ENCODE measurements at places on chromosomes 3 and 15.

- no peak for DNase-seq
Observed at GRCh38 chr3:80533553-80533952, 765.8 kb upstream of the ROBO1 start.

- DNase-seq: peak; percentile 6
Observed at GRCh38 chr3:18559331-18559842, 134.2 kb upstream of the SATB1 start.

DNA sequence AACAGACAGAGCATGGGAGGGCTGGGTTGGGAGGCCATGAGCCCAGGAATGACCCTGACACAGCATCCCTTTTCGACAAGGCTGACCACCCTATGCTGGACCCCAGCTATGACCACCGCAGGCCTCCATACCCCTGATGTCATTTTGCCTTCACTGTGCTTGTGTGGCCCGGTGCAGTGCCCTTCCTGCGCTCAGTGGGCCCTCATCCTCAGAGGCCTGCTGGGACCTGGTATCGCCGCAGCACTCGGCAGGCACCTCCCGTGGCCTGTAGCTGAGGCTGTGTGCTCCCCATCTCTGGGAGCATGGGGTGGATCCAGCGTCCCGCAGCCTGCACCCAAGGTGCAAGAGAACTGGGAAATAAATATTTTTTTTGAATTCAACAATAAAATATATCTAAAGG lies 73.1 kb upstream of the MEF2A start:
- DNase-seq: no peak

- DNase-seq: no peak
Observed at GRCh38 chr15:19943515-19943914, 598.1 kb downstream of the GOLGA6L6 start.

DNA sequence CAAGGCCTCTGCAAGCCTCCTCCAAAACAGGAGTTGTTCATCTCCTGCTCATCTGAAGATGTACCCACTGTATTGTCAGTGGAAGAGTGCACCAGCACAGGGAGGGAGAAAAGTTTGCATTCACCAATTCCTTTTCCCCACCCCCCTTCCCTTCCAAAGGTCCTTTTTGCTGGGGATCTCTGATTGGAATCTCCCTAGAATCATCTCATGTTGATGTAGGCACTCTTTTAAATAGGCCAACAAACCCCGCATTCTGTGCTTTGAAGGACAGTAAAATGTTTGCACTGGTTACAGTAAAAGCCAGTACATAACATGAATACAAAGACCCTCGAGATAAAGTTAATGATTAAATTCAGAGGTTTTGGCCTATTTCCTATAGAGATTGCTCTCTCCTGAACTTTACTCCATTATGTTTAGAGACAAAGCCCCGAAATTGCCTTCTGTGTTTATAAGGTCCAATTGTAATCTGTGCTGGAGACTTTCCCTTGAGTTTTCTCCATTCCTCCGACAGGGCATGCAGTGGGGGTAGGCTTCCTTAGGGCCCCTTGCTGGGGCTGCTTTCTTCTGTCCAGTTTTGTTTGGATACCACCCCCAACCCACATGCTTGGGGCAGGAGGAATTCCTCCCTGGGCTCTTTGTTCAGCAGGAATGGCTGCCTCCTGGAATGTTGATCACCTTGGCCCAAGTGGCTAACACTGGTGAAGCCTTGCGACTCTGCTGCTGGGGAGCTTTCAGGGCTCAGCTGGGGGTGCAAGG lies 22.5 kb downstream of the TRIM71 start:
- DNase-seq: no peak

DNA sequence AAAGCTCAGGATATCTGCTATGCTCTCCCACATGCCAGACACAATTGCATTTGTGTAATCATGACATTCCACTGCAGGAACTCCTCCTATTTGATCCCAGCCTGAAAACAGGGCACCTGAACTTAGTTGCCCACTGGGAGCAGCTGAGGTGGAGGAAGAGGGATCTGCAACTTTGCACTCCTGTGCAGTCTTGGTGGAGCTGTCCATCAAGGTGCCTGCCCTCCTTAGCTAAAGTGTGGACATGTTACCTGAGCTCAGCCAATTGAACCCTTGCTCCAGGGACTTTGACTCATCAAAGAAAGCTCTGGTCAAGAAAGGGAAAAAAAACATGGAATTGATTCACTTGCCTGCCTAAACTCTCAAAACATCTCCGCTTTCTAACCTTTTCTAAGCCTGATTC lies 33.3 kb upstream of the TUBGCP5 start:
- DNase-seq: no peak

DNA sequence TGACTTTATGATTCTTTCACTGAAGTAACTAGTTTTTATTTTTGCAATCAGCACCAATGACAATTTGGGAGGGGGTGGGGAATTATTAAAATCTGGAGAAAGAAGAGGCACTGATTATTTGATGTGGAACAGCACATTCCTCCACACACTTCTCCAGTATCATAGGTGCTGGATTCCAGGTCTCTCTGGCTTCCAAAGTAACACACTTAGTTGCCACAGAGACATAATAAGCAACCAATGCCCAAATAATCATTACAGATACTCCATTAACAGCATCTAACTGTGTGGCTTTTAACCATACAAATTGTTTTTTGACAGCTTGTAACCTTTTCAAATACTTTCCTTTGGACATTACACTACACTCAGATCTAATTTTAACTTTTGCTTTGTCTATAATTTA lies 131.0 kb upstream of the CDIN1 start:
- DNase-seq: no peak

DNA sequence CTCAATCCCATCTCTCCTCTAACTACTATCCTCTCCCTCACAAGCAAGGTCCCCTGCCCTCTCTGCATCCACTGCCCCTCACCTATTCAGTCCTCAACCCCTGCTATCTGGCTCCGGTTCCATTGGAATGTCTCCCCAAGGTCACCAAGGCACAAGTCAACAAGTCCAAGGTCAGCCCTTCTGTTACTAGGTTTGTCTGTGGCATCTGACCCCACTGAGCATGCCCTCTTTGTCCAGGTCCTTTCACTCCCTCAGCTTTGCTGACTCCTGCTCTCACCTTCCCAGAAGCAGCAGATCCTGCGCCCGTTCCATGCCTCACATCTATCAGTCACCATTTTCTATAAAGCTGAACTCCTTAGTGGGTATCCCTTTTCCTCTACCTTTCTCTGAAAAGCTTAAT lies 8.3 kb upstream of the SEMA7A start:
- DNase-seq: no peak

- DNase-seq: no peak
Observed at GRCh38 chr3:120604784-120605183, 8.6 kb downstream of the NDUFB4 start.

DNA sequence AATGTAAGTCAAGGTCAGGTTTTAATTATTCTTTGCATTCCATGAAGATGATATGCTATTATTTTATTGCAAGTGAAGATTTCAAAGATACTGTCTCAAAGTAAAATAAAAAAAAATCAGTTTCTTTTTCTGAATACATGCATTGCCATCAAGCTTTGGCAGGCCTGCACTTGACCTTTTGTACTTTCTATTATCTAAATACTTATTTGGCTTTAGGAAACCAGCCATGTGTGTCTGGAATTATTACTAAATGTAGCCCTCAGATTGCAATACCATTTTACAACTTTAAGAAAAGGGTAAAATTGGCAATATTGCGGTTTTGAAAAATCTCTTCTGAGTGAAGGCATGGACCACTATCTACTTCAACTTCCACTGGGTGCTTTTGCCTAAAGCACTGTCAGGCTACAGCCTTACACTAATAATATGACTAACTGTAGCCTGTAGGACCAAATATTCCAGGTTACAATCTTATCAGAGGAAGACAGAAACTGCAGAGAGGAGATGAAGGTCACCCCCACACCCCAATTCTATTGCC lies 349.4 kb upstream of the DCBLD2 start:
- DNase-seq: no peak

GRCh38 chr3:187318819-187319616 lies 27.5 kb upstream of the MASP1 start:
- peak; percentile 14 for DNase-seq

GRCh38 chr15:101118615-101119014 lies 133.2 kb downstream of the CHSY1 start:
- no peak for DNase-seq

- DNase-seq: no peak
Observed at GRCh38 chr3:27487383-27487782, 3.2 kb upstream of the SLC4A7 start.

GRCh38 chr15:22918056-22918455 lies 62.1 kb downstream of the CYFIP1 start:
- DNase-seq: no peak

- DNase-seq: no peak
Observed at GRCh38 chr3:42353631-42354030, 56.8 kb downstream of the LYZL4 start.

DNA sequence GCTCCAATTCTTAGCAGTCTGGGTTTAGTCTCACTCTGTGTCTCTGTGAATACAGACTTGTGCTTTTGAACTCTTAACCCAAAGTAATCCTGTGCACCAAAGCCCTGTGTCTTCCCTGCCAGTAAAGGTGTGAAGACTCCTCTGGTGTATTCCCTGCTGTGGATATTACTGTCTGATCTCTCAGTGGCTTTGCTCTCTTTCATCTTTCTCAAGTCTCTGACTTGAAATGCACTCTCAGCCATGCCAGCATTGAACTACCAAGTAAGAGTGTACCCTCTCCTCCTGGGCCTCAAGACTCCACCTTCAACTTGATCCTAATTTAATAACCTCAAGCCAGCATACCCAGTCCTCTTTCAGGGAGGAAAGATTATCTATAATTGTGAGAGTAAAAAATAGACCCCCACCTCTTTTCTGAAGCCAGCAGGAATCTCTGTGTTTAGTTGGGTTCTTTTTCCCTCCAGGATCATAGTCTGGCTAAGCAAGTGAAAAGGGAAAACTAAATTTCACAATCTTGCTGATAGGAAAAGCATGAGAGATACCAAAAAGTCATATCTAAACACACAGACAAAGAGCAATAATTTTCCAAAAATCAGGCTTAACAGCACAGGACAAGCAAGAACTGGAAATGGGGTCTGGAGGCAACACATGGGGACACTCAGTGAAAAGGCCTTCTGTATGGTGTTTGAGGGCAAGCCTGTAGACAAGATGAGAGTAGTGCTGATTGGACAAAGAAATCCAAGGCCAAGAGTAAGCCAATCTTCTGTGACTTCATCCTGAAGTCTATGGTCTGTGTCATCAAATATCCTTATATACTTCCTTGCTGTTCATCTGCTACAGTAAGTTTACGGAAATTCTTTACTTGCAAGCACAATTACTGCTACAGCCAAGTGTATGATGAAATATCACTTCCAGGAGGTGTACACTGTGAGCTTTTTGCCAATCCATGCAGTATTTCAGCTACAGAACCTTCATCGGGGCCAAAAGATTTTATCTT lies 296.1 kb upstream of the TGFBR2 start:
- DNase-seq: no peak

- DNase-seq: no peak
Observed at GRCh38 chr3:120163026-120163425, 68.8 kb upstream of the GSK3B start.

- DNase-seq: no peak
Observed at GRCh38 chr3:117743993-117744392, 1034.4 kb downstream of the TUSC7 start.

GRCh38 chr3:14935592-14936345 lies 11.6 kb upstream of the NR2C2 start:
- no peak for DNase-seq

DNA sequence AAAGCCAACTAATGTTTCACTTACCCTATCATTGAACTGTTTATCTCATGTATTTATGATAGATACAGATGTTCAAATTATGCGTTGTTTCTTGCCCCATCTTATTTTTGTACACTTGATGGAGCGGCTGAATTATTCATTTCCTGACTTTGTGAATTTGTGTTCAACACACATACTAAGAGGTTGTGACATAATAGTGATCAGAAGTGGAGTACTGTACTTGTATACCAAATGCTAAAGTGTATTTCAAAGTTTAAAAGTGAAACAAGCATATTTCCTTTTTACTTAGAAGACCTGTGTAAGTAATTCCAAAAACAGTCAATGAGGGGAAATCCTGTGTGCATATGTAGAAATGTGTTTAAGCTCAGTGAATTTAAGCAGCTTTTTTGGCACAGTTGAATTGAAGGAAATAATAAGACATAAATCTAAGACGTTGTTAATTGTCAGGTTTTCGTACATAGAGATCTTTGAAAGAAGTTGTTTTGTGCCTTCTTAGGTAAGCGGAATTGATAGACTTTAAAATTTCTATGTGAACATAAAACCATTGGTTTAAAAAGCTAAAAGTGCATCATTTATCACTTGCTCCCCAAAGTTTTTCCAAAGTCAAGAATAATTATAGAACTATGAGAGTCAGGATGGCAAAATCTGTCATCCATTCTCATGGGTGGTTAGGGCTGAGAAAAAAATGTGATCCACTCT lies 1.9 kb downstream of the NFKBIZ start:
- no peak for DNase-seq

- no peak for DNase-seq
Observed at GRCh38 chr3:160176923-160177322, 48.3 kb upstream of the C3orf80 start.

DNA sequence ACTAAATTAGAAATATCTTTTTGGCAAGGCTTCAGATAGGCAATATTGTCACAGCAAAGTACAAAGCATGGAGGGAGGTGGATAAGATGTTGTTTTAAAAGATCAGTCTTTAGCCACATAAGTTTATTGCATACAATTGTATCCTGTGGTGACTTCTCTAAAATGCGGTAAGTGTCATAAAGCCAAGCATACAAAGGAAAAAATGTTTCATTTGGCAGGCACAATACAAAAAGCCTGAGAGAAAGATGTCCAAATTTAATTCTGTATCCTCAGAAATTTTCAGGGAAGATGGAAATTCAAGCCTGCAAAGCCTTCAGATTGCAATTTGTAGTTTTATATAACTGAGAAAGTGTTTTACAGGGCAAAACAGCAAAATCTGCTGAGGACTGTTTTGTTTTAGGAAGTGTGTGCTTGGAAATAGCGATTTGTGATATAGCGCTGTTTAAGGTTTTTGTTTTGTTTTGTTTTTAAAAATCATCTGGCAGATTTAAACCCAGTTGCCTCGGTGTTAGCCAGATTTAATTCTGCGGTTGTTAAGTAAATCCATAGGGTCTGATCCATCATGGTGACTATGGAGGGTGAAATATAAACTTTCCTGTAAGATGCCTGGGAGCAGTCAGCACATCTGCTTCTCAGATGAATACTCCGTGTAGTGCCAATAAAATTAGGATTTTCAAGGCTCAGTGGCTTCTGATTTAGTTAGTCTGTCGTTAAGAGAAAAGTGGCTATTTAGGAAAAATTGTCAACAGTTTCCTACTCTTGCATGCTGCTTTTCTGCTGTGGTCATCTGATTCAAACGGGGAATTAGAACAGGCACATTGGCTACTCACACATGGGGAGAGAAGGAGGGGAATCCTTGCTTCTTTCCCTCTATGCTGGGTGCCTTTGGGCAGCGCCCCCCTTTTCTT lies 8.0 kb downstream of the KAT2B start:
- DNase-seq: no peak
